ENCODE measurements at places on chromosomes 13 and 19. TPM values are rescaled to one million over a fixed set of nuclear protein-coding genes. Genes with fewer than 3 reads are reported as not detected.

GRCh38 chr13:23776698-23777574 is 112.3 kb downstream of the MIPEP start:
- DNase-seq, result no peak
- peaks cover 5% of the 10 kb centered on the region for H3K4me1 ChIP-seq
- no peak overlapping the region for H3K4me3 ChIP-seq
- no peak overlapping the region for H3K27ac ChIP-seq

DNA sequence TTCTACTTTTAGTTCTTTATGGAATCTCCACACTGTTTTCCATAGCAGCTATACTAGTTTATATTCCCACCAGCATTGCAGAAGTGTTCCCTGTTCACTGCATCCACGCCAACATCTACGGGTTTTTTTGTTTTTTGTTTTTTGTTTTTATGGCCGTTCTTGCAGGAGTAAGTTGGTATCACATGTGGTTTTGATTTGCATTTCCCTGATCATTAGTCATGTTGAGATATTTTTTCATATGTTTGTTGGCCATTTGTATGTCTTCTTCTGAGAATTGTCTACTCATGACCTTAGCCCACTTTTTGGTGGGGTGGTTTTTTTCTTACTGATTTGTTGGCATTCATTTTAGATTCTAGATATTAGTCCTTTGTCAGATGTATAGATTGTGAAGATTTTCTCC is 89.7 kb downstream of the FRY start:
- H3K27me3 ChIP-seq, result no peaks in the 10 kb centered on the region
- no peaks in the 10 kb centered on the region for H3K4me1 ChIP-seq
- H3K36me3 ChIP-seq, result peaks cover 2% of the 10 kb centered on the region
- no peak overlapping the region for H3K4me3 ChIP-seq
- H3K27ac ChIP-seq, result no peak overlapping the region
- DNase-seq, result no peak

The RGL3 gene
- not detected for total RNA-seq

DNA sequence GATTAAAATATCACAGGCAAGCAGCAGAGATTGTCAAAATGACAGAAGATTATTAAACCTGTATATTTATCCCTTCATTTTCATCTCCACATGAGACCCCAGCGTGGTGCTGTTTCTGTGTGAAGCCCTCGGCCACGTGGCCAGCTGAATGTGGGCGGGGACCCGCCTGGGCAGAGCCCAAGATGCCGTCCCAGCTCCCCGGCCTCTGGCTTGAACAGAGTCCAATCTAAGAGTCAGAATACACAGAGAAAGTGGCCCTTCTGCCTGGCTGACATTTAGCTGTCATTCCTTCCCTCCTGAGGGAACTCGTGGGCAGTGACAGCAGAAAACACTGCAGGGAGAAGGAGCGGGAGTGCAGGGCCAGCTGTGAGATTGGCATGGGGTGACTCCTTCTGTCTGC is 34.9 kb upstream of the UQCRFS1 start:
- peaks cover 40% of the 10 kb centered on the region for H3K27me3 ChIP-seq

The ZNF543 gene
- 8.2 TPM for total RNA-seq

- peaks cover 29% of the 10 kb centered on the region for H3K36me3 ChIP-seq
- DNase-seq, result no peak
- H3K27ac ChIP-seq, result peak overlapping the region; percentile 98
- no peak overlapping the region for H3K4me3 ChIP-seq
Measured at GRCh38 chr13:46296115-46296822, 84.5 kb downstream of the LRRC63 start.

The PGLYRP1 gene
- total RNA-seq, result not detected

GRCh38 chr19:57708641-57709361 is at the start of gene ZNF154:
Gene ZNF154 (minus strand): TSS chr19:57709204. CDS start chr19:57708971, 233 bp downstream.
- H3K36me3 ChIP-seq, result peaks cover 56% of the 10 kb centered on the region
- H3K4me1 ChIP-seq, result peaks cover 34% of the 10 kb centered on the region
- no peaks in the 10 kb centered on the region for H3K27me3 ChIP-seq
- peak; percentile 68 for DNase-seq
- H3K4me3 ChIP-seq, result peak within 1 kb of the TSS; percentile 97

DNA sequence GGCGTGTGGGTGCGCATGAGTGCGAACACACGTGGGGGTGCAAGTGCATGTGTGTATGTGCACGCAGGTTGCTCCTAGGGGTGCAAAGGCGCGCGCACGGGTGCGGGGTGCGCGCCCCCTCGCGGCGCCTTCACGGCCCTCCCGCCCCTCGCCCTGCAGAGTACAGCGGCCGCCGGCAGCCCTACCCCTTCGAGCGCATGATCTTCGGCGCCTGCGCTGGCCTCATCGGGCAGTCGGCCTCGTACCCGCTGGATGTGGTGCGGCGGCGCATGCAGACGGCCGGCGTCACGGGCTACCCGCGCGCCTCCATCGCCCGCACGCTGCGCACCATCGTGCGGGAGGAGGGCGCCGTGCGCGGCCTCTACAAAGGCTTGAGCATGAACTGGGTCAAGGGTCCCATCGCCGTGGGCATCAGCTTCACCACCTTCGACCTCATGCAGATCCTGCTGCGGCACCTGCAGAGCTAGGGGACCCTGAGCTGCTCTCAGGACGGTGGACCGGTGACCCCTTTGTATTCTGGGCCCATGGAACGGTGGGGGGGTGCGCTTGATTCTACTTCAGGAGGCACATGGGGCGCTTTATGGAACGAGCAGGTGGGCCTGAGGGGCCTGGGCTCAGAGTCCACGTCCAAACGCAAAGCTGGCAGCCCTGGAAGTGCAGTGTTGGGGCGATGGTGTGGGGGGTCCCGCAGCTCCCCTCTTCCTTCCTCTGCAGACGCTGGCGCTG is 27.7 kb downstream of the TMEM161A start:
- H3K4me1 ChIP-seq, result peaks cover 5% of the 10 kb centered on the region
- peak; percentile 38 for DNase-seq
- H3K27ac ChIP-seq, result no peak overlapping the region

The TNFSF13B gene
- total RNA-seq, result 5.1 TPM

DNA sequence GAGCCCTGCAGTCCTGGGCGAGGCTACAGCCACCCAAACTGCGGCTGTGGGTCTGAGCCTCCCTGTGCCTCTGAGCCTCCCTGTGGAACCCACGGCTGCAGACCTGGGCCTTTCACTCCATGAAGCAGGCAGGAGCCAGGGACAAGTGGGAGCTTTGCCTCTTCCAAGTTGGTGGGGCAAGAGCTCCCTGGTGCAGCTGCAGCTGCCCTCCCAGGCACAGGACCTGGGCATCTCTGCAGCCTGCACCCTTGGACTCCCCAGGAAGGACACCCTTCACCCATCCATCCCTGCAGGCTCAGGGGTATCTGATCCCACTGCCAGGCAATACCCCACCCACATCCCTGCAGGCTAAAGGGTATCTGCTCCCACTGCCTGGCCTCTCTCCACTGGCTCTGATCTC is 2.3 kb downstream of the TEX26 start:
- no peaks in the 10 kb centered on the region for H3K36me3 ChIP-seq
- no peak overlapping the region for H3K27ac ChIP-seq
- H3K4me1 ChIP-seq, result no peaks in the 10 kb centered on the region
- H3K27me3 ChIP-seq, result peaks cover 34% of the 10 kb centered on the region
- H3K4me3 ChIP-seq, result no peak overlapping the region

DNA sequence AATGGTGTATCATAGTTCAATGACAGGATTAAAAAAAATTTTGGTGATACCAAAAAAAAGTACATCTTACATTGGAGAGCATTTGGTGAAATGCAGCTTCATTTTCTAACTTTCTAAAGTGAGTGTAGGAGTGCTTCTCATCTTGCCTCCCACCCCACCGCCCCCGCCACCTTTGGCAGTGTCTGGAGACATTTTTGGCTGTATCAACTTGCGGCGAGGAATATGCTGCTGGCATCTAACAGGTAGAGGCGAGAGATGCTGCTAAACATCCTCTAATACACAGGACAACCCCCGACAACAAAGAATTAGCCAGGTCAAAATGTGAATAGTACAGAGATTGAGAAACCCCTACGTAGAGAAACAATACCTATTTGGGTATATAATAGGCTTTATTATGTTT is 1.7 kb downstream of the DLEU7 start:
- H3K4me3 ChIP-seq, result no peak overlapping the region
- no peak for DNase-seq
- no peak overlapping the region for H3K27ac ChIP-seq
- H3K36me3 ChIP-seq, result no peaks in the 10 kb centered on the region
